ENCODE measurements at places on chromosomes 12 and 14.

GRCh38 chr12:71945121-71945520 is 6.5 kb downstream of the TPH2 start:
- DNase-seq: no peak

DNA sequence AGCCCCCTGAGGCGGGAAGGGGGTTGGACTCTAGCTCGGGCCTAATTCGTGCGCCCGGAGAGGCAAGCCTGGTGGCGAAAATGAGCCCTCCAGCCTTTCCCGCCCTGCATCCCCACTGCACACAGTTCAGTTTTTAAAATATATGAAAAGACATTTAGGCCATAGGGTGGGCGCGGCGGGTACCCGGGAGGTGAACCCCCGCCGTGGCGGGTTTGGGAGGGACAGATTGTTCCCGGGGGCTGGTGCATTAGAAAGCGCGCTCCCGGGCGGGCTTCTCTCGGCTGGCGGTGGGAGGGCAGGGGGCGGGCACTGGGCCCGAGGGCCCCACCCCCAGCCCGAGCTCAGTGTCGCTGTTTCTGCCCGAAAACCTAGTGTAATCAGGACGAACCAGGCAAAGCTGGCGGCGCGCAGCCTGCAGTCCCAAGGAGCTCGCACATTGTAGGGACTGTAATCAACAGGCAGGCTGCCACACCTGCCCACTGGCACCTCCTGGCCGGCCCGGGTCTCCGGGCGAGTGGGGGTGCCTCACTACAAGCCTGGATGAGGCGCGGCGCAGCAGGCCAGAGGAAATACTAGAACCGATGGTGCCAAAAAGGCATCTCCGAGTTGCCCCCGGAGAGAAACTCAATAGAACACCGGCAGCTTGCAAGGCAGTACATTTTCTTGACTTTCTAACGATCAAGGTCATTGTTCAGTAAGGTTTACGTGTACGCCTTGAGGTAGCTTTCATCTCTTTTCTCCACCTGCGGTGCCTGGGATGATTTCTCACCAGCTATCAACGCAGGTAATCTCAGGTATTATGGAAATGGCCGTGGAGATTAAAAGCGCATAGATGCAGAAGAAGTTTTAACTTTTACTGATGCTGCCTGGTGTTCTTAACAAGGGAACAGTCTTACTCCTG is 764 bp upstream of the SPTB start:
- peak; percentile 65 for DNase-seq

GRCh38 chr12:3493043-3493858 is 2.2 kb downstream of the PRMT8 start:
- peak; percentile 17 for DNase-seq

DNA sequence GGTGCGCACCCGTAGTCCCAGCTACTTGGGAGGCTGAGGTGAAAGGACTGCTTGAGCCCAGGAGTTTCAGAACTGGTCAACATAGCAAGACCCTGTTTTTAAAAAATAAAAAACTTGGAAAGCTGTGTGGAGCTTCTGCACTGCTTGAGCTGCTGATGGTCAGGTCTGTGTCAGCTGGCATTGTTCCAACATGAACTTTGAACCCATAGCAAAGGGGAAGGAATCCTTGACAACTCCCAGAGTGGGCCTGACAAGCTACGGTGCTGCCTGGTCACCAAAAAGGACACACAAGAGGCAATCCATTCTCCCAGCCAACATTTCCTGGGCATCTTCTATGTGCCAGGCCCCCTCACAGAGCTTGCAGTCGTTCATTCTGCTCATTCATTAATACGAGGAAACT is 16.4 kb upstream of the LTBP2 start:
- DNase-seq: no peak

DNA sequence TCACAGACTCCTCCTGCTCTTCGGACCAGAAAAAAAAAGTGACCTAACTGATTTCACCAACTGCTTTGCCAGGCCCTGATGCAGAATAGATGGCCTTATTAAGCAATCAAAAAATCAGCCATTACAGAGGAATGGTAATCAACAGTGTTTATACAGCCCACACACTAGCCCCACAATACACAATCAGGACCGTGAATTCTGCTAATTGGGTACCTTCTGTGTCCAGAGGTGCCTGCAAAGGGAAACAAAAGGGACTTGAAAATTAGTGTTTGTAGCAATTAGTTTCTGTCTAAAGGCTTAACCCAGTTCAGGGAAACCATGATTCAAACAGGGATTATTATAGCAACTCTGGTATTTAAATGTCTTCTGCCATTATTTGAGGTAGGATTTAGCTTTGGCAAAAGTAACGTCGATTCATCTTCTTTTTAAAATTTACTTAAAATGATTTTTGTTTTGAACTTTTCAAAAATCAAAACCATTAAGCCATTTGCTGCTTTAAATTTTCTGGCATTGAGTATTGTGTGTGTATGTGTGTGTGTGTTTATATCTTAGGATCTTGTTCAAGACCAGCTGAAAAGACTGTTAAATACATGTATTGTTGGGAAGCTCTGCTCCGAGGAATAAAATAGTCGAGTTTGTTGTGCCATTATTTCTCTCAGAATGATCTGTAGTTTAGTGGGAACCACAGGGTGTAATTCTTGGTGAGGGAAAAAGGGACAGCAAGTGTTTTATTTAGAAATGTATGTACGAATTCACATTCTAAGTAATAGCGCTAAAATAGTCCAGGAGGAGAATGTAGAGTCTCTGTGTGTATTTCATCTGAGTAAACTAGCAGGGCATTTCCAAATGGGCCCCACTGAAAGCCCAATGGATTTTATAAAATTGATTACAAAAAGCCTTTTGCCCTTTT is 156.1 kb downstream of the PTCSC3 start:
- no peak for DNase-seq

GRCh38 chr12:101539148-101539547 is 55.6 kb upstream of the MYBPC1 start:
- no peak for DNase-seq
